Psoas muscle (tissue), 8 donors: ENCODE measurements at places on chromosomes 7 and 10. TPM values are rescaled to one million over a fixed set of nuclear protein-coding genes. Genes with fewer than 3 reads are reported as not detected.

The GLI3 gene
- polyA plus RNA-seq: 0.26 TPM

The HHEX gene
- 1.5 TPM for polyA plus RNA-seq

The SFTPD gene
- not detected for polyA plus RNA-seq

The NUB1 gene
- 46.6 TPM for polyA plus RNA-seq

The ADCY1 gene
- polyA plus RNA-seq: 1.6 TPM

The IL6 gene
- 4.1 TPM for polyA plus RNA-seq

The NPVF gene
- not detected for polyA plus RNA-seq

The SORCS3 gene
- not detected for polyA plus RNA-seq

The PYROXD2 gene
- 1.2 TPM for polyA plus RNA-seq

The ZNF488 gene
- polyA plus RNA-seq: 0.03 TPM

The HKDC1 gene
- polyA plus RNA-seq: 0.03 TPM

The PPP1R17 gene
- polyA plus RNA-seq: not detected

The ITPRID1 gene
- not detected for polyA plus RNA-seq

The CABCOCO1 gene
- 0.04 TPM for polyA plus RNA-seq

The PDE6C gene
- polyA plus RNA-seq: not detected

The BMPR1A gene
- 4.6 TPM for polyA plus RNA-seq

The NODAL gene
- polyA plus RNA-seq: 0.08 TPM

The ZNF727 gene
- polyA plus RNA-seq: not detected

The CCL26 gene
- polyA plus RNA-seq: not detected

The ELN gene
- polyA plus RNA-seq: 16.3 TPM

The UCN3 gene
- not detected for polyA plus RNA-seq

The C10orf67 gene
- polyA plus RNA-seq: 0.06 TPM

The GIMAP2 gene
- polyA plus RNA-seq: 3.1 TPM

The SPAM1 gene
- polyA plus RNA-seq: not detected

The ACBD7 gene
- polyA plus RNA-seq: not detected

The PRLHR gene
- not detected for polyA plus RNA-seq

The PPP1R3C gene
- 111 TPM for polyA plus RNA-seq

The APBB1IP gene
- polyA plus RNA-seq: 0.81 TPM

The CLEC2L gene
- 0.12 TPM for polyA plus RNA-seq

The PTN gene
- polyA plus RNA-seq: 0.74 TPM

The TECPR1 gene
- 14.5 TPM for polyA plus RNA-seq

The GSAP gene
- 1.6 TPM for polyA plus RNA-seq

The COL13A1 gene
- polyA plus RNA-seq: 0.35 TPM

The VPS37D gene
- polyA plus RNA-seq: 0.42 TPM

The FAM200A gene
- 4.1 TPM for polyA plus RNA-seq

The C7orf33 gene
- not detected for polyA plus RNA-seq

The ZNF736 gene
- polyA plus RNA-seq: 1.2 TPM

The SLC29A4 gene
- 3.7 TPM for polyA plus RNA-seq

The OPN1SW gene
- not detected for polyA plus RNA-seq

The TNPO3 gene
- polyA plus RNA-seq: 22.6 TPM

The TRIL gene
- polyA plus RNA-seq: 0.38 TPM

The KLF14 gene
- polyA plus RNA-seq: 0.48 TPM

The MEOX2 gene
- polyA plus RNA-seq: 4.0 TPM

The SFR1 gene
- polyA plus RNA-seq: 5.5 TPM
